Tibial artery (tissue), 4 donors: ENCODE measurements at places on chromosomes 1 and 21.

DNA sequence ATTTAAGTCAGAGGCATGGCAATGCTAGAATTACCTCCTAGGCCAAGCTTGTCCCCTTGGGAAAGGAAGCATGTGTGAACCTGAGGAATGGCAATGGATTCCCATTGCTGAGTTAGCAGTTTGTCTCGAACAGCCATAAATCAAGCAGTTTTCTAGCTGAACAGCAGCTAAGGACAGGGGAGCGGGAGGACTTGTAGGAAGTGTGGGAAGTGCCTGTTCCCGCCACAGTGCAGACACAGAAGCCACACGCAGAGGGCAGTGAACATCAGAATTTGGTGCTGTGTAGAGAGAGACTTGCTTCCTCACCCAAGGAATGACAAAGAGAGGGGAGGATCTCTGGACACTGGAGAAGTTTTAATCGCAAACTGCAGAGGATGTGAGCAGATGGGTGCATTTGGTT lies 3.8 kb downstream of the PHGDH start:
- no peak for DNase-seq

- DNase-seq: no peak
Measured at GRCh38 chr1:91338501-91338900, 66.1 kb downstream of the HFM1 start.

GRCh38 chr1:215201283-215201682 lies 118.7 kb downstream of the KCNK2 start:
- DNase-seq: no peak

- no peak for DNase-seq
Measured at GRCh38 chr21:34305605-34306604, 57.9 kb upstream of the KCNE2 start.

GRCh38 chr1:44532567-44532944 lies 127.5 kb downstream of the RNF220 start:
- DNase-seq: no peak

GRCh38 chr1:181469829-181470228 lies 13.5 kb upstream of the CACNA1E start:
- no peak for DNase-seq

- DNase-seq: no peak
Measured at GRCh38 chr1:225872075-225872430, 10.1 kb downstream of the TMEM63A start.

GRCh38 chr1:63922848-63923247 lies 149.0 kb downstream of the ROR1 start:
- no peak for DNase-seq

DNA sequence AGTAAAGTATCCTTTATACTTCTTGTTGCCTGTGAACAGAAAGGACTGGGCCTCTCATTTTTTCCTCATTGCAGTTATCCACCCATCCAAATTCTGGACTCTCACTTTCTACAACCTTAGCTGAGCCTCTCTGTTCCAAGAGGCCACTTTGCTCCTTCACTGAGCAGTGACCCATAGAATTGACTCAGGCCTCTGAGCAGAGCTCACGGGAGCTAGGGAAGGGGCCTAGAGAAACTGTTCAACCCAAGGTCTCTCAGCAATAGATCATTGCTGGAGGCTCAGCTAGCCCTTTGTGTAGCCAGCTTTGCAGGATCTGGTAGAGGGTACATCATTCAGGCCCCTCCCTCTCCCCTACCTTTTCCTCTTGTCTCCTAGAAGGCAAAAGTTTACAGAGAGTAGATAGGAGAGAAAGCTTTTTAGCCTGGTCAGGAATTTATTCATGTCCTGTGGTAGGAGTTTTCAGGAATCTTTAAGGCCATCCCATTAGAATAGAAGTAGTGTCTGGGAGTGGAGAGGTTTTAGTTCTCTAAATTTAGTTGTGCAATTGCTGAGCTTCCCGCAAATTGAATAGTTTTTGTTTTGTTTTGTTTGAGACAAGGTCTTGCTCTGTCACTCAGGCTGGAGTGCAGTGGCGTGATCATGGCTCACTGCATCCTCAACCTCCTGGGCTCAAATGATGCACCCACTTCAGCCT lies 6.7 kb downstream of the INTS3 start:
- DNase-seq: no peak

- no peak for DNase-seq
Measured at GRCh38 chr1:216887032-216887431, 163.8 kb upstream of the ESRRG start.

DNA sequence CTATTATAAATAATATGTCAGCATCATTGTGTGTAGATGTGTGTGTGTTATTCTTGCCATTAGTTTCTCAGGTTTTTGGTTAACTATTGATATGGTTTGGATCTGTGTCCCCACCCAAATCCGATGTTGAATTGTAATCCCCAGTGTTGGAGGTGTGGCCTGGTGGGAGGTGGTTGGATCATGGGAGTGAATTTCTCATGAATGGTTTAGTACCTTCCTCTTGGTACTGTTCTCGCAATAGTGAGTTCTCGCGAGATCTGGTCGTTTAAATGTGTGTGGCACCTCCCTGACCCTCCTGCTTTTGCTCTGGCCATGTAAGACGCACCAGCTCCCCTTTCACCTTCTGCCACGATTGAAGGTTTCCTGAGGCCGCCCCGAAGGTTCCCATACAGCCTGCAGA lies 9.6 kb upstream of the POFUT2 start:
- DNase-seq: no peak

GRCh38 chr1:59022799-59023198 lies 239.0 kb upstream of the JUN start:
- DNase-seq: no peak

- no peak for DNase-seq
Measured at GRCh38 chr1:30103708-30104411, 619.5 kb downstream of the MATN1 start.

- no peak for DNase-seq
Measured at GRCh38 chr1:155254714-155255242, 505 bp downstream of the ENTREP3 start.

DNA sequence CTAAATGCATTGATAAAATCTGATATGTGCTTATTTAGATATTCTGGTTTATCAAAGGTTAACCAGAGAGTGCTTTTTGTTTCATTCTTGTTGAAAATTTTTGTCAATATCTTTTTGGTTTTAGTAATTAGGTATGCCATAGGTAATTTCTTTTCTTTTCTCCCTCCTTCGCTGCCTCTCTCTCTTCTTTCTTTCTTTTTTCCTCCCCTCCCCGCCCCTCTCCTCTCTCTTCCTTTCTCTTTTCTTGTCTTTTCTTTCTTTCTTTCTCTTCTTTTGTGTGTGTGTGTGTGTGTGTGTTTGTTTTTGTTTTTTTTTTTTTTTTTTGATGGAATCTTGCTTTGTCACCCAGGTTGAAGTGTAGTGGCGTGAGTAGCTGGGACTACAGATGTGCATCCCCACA lies 14.4 kb upstream of the MACF1 start:
- no peak for DNase-seq

DNA sequence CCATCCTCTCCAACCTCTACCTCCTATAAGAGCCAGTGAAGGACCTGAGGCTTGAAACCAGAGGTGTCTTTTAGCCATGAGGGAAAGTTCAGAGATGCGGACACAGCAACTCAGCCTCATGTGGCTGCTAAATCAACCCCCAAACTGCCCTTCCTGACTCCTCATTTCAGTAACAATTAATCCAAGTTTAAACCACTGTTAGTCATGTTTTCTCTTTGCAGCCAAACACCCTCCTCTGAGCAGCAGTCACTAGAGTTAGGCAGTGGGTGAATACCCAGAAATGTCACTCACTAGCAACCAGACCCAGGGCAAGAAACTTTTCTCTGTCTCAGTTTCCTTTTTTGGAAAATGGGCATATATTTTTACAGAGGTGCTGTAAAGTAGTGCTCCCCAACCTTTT lies 71.2 kb downstream of the KCNJ15 start:
- DNase-seq: no peak

DNA sequence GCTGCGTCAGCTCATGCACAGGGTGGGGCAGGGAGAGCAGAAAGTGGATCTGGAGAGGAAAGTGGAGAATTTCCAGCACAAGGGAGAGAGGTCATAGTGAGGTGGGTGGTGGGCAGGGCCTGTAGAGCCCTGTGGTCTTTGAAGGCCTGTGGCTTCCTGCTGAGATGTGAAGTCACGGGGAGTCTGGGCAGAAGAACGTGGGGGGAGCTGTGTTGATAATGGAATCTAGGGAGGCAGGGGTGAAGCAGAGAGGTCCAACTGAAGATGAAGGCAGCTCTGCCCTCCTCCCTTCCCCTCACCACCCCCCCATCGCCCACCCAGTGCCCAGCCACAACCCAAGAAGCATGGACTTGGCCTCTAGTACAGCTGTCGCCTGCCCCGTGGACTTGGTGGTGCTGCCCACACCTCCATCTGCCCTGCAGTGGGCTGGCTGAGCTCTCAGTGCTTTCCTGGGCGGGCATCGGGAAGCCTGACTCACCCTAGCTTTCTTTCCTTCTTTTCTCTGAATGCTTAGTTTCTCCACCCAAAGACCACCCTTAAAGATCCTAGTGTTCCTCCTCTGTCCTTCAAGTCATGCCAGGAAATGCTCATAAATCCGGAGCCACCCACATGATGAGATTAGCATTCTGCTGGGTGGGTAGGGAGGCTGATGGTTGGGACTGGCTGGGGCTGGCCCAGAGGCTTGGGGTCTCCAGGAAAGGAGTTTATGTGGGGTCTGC lies 186.1 kb downstream of the TRABD2B start:
- no peak for DNase-seq

DNA sequence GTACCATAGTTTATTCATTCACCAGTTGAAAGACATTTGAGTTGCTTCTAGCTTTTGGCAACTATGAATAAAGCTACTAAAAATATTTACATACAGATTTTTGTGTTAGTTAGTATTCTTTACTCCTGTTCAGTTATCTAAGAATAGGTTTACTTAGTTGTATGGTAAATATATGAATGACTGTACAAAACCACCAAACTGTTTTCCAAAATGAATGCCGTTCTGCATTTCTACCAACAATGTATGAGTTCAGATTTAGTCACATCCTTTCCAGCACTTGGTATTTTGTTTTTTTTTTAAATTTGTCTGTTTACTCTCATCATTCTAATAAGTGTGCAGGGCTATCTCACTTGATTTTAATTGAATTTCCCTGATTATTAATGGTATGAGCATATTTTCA lies 3.4 kb upstream of the KIFAP3 start:
- no peak for DNase-seq

DNA sequence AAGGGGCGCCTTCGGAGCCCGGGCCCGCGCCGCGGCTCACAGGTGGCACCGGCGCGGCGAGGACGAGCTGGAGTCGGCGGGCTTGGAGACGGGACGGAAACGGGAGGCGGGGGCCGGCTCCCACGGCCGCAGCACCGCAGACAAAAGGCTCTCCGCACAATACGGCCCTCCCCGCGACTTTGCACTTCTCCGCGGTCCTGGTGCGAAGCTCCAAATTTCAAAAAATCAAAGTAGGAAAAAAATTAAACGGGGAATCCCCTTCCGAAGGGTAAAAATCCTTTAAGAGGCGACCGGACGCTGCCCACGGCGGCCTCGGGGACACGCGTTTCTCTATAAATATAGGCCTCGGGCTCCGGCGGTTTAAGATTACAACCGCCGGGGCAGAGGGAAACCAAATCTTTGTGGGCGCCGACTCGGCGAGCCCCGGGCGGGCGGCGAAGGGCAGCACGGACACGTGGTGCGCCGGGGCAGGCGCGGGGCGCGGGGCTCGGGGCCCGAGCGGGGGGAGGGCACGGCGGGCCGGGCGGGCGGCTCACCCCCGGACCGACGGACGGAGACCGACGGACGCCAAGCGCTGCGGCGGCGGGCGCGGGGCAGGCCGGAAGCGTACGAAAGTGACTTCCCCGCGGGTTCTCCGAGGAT lies 453 bp downstream of the PABPC4 start:
- no peak for DNase-seq

- peak; percentile 53 for DNase-seq
Measured at GRCh38 chr1:9128166-9128519, 759 bp downstream of the GPR157 start.

GRCh38 chr1:114122941-114123618 lies 30.6 kb downstream of the SYT6 start:
- DNase-seq: no peak

DNA sequence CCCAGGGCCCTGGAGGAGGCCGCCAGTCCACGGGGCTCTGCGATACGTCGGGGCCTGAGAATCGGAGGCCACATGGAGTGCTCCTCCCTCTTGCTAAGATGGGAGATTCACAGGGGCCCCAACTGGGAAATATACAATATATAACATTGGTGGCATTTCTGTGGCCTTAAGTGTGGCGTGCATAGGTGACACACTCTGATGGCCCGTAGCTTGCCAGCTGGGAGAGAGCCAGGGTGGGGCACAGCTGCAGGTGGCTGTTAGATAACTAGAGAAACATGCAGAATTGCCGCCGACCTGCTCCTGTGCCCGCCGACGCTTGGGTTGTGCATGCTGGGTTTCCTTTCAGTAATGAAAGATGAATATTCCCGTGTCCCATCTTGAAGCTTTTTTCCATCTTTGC lies 30.1 kb downstream of the UMODL1 start:
- no peak for DNase-seq

- DNase-seq: no peak
Measured at GRCh38 chr1:57131701-57132394, 166.0 kb upstream of the C8B start.

DNA sequence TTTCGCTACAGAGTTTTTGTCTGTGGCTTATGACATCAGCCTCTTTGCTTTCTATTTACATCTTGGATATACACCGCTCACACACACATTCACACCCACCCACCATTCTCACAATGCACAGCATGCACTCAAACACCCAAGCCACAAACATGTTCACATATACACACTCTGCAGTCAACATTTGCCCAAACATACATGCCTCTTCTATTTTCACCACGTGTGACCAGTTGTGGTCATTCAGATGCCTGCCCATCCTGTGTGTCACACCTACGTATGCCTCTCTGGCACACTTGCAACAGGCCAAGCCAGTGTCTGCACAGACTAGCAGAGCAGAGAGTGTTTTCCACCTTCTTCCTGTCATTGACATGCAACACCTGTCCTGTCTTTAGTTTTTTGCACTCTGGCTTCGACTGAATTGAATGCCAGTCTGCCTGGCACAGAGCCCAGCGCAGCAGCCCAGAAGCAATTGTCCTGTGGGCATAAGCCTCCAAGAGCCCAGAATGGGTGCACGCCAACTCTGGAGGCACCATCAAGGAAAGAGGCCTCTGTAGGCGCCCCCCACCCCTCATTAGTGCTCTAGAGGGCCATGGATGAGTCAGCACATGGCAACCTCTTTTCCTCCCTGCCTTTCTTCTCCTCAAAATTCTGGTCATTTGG lies 37.7 kb upstream of the LRRN2 start:
- DNase-seq: no peak

DNA sequence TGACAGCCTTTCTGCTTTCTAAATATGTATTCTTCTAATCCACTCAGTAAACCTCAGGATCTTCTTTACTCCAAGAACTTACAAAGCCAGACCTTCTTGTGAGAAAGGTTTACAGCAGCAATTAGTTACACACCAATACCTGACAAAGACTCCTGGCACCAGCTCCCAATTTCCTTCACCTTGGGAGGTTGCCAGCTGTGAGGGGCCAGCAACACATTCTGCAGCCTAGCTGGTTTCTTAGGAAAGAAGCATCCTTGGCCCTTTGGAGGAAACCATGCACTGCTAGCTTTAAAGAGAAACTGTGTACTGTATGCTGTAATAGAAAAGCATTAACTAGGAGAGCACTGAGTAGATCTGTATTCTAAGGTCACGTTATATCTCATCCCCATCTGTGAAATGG lies 10.8 kb downstream of the FYB2 start:
- DNase-seq: no peak
